ENCODE measurements at places on chromosomes 1 and 21.

DNA sequence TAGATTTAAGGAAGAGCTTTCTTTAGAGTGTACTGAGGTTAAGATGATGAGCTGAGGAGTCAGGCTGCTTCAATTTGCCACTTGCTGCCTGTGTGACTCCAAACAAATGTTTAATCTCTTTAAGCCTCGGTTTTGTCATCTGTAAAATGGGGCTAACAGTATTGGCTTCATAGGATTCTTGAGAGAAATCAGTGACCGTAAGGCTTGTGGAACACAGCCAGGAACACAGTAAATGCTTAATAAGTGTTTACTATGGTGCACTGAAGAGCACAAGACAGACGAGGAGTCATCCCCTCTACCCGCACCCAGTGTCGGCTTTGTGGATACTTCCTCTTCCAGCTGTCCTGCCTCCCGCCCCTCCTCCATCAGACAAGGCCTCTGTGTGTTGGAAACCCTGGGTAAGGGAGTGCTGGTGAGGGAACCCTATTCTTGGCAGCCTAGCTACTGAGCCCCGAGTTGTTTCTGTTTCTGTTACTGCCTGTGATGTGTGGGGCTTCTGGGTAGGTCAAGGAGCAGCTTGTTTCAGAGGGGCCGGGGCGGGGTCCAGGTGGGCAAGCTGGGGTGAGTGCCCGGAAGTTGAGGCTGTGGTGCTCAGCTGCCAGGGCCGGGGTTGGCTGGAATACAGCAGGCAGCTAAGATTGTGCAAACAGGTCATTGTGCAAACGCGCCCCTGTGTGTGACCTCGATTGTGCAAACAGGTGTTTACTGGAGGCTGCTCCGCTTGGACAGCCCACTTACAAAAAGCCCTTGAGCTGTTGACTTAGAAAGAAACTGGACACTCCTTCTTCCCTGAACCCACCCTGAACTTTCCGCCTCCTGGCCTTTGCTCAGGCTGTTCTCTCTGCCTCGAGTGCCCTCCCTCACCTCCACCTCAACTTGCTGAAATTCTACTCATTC, 4.0 kb upstream of the CSF3R start:
- DNase-seq, result no peak

DNA sequence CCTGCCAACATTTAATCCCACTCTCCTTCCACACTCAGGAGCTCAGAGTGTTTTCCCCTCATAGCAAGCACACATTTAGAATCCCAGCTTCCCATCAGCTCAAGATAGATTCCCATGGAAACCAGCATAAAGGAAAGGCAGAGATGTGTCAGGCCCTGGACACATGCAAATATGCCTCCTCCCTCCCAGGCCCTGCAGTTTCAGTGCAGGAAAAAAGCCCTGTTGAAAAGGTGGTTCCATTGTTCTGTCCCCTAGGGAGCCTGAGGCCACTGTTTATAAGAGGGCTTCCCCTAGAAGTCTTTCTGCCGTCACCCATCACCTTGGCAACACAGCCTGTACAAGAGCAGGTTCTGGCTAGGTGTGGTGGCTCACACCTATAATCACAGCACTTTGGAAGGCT, 3.6 kb downstream of the CACNA1S start:
- no peak for DNase-seq

DNA sequence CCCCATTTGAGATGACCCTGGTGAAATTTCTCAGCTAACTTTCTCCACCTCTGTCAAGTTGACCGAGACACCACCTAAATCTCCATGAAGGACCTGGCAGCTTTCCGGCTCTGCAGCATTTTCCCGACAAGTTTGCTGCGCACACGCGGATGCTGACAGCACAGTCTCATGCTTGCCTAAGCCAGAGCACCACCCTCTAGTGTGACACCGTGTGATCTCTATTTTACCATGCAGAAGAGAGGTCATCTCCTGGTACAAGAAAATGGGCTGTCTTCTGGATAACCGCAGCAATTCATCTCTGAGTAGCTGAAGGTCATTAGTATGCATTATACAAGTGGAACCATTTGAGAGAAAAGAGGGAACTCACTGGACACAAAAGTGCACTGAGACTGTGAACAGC, 38.9 kb upstream of the H6PD start:
- no peak for DNase-seq

DNA sequence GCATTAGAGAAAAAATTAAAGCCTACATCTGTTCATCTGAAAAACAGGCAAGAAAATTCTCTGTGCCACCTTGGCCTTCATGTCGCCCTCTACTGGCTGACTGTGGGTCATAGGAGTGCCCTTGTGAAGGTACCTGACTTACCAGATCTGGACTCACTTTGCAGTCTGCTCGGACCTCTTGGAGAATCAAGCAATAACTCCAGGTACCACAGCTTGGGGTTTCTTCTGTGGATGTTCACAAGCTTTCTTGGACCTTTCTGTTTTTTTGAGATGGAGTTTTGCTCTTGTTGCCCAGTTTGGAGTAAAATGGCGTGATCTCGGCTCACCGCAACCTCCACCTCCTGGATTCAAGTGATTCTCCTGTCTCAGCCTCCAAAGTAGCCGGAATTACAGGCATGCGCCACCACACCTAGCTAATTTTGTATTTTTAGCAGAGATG, 2.4 kb upstream of the PRAMEF18 start:
- DNase-seq, result no peak

DNA sequence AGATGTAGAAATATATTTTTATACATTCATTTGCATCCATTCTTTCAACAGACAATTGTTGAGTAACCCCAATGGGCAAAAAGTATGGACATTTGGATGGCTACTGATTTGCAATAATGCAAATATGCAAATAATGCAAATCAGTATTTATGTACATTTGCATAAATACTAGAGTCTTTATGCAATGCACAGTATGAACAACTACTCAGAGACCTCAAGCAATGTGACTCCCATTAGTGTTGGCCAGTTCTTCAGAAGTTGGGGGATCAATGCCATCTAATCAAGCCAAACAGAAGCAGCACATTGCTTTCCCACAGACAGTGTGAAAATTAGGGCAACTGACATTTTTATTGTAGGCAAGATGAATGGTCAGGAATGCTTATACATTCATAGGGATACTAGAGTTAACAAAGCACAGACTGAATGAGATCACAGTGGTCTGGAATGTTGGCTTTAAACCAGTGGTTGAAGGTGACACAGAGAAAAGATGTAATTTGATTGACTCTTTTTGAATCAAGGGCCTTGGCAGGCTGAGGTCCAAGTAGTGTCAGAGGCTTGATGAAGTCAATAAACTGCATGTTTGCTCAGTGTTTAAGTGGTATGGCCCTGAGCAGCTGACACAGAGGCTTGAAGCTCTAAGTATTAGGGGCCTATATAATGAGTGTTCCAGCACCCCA, 256.6 kb downstream of the CTH start:
- DNase-seq, result no peak

DNA sequence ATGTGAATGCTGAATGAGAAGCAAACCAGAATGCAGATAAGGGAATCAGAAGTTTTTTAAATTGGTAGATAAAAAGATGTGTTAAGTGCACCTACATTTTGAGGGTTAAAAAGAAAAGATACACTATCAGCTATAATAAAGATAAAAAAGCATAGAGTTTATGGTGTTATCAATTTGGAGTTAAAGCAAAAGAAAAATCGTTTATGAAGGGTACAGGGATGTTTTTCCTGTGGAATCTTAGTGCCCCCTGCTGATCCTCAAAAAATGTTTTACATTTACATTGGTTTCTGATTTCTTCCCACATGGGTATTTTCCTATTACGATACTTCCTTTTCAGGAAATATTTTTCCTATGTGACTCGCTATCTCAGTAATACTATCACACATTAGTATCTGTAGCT, 293.5 kb downstream of the MRPL39 start:
- peak; percentile 65 for DNase-seq

- no peak for DNase-seq
These were observed 94.0 kb downstream of the ST6GALNAC5 start for GRCh38 chr1:76961181-76961819.

DNA sequence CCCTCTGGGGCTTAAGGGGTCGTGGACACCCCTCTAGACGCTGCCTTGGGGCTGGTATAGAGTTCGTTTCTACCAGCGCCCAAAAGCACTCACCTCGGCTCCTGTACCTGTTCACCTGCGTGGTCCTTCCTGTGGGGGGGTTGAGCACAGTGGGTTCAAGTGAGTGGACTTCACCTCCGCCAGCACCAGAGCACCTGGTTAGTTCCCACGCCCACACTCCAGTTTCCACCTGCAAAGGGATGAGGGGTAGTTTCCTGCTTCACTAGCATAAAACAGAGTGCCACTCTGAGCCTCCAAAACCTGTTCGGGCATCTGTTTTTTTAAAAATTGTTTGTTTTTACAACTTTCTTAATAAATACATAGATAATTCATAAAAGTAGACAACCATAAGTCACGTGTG, 64.5 kb upstream of the SIPA1L2 start:
- no peak for DNase-seq

DNA sequence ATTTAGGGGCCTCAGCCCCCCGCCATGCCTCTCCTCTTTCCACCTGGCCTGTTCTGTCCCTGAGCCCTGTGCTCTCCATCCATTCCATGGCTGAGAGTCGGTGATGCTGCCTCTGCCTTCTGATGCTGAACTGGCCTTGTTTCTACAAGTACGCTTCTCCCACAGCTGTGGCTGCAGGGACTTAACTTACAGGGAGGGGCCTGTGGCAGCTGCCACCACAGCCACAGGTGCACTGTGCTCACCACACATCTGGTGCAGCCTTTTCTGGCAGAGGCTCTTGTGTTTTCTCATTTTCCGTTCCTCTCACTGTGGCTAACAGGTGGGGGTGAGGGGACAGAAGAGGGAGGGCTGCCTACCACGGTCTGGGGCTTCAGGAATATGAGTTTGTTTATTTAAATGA, 4.2 kb downstream of the FMO1 start:
- no peak for DNase-seq

- no peak for DNase-seq
These were observed 35.1 kb downstream of the SLC44A3 start for GRCh38 chr1:94855307-94855700.

DNA sequence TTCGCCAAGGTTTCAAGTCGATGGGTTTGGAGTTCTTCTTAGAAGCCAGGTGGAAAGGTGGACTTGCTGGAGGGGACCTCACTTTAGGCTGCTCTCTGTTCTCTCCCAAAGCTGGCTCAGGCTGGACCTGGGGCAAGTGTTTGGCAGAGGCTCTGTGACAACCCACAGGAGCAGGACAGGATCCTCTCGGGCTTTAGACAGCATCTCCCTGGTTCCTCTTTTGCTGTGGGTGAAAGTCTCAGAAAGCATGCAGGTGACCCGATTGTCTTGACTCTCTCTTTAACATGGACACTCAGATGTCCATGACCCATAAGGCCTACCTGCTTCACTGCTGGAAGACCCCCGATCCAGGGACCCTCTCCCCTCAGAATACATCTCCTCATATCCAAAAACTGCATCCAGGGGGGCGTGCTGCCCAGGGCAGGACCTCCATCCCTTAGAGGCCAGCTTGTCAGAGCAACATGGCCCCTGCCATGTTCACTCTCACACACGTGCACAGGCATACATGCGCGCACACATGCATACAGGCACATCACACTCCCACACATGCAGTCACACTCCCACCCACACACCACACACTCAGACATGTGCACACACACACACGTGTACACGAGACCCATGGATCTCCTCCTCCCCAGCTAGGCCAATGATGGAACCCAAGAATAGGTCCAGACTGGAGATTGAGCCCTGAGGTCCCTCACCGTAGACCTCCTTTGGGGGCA, 21.3 kb downstream of the MRPL37 start:
- DNase-seq, result no peak

GRCh38 chr1:65995336-65995735, 202.6 kb downstream of the PDE4B start:
- DNase-seq, result no peak

DNA sequence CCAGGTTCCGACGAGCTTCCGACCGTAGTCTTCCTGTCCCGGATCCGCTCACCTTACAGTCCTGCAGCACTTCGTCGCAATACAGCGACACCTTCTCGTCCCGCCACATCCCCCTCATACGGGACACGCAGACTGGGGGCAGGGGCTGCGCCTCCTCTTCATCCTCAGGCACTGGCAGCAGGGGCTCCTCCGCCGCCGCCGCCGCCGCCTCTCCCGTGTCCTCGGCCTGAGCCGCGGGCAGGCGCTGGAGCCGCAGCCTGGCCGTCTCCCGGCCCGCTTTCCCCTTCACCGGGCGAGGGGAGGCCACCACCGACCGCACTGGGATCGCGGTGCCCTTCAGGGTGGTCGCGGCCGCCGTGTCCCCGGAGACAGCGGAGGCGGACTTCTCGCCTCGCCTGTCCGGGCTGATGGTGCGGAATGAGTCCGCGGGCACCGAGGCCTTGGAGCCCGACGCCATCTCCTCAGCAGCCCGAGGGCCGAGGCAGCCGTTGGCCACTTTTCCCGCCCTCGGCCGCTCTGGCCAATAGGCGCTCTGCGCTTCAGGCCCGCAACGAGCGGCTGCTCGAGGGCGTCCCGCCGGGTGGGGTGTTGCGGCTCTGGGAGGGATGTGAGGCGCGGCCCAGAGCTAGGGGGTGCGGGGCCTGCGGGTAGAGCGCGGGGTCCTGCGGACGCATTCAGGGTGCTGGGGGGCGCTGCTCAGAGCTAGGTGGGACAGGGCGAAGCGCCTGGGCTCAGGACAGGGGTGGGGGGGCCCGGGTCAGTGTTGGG, at the start of gene SHCBP1L:
SHCBP1L (minus strand) TSS at position 490 of the 768 bp plus-strand sequence; CDS start at position 457, 33 bp downstream.
- no peak for DNase-seq

DNA sequence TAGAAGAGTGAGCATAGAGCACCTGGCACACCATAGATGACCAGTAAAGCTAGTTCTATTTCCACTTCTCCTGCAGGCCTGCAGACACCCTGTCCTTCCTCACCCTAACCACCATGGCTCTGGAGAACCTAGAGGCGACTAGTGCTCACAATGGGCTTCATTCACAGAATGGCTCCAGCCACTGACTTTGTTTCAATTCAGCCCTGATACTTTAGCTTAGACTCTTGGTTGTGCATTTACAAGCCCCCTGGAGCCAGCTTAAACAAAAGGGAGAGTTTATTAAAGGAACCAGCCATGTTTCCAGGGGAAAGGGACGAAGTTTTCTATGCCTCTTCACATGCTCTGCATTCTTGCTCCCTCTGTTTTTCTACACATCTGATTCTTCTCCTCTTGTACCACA, 123.7 kb downstream of the NAV1 start:
- no peak for DNase-seq

DNA sequence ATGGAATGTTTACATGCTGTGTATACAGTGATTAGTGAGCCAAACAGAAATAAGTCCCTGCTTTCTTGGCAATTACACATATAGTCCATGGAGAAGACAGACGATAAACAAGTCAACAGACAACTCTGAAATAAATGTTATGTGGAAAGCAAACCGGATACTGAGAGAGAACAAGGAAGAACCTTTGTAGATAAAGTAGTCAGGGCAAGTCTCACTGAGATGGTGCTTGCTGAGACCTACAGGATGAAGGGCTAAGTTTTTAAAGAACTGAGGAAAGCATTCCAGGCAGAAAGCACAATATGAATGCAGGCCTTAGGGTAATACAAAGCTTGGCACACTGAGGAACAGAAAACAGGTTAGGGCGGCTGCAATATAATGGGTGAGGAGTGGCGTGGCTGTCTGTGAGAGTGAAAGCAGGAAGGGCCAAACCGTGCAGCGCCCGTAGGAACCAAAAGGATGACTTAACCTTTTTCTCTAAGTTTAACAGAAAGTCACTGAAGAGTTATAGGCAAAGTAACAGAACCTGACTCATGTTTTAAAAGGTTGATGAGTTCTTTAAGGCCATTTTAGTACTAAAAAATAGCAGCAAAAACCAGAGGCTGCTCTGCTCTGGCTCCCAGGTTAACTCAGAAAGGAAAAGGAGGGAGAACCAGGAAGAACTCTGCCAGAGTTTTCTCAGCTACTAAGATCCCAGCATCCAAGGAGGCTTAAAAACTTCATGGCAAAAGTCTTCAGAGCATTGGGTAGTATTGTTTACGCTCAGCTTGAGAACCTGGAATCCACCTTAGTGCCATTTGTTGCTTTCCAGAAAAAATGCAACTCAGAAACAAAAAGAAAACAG, 8.7 kb upstream of the TTF2 start:
- no peak for DNase-seq

- no peak for DNase-seq
These were observed 724 bp upstream of the ANKRD35 start for GRCh38 chr1:145886390-145886789.
